ENCODE measurements at places on chromosomes 12 and 14.

DNA sequence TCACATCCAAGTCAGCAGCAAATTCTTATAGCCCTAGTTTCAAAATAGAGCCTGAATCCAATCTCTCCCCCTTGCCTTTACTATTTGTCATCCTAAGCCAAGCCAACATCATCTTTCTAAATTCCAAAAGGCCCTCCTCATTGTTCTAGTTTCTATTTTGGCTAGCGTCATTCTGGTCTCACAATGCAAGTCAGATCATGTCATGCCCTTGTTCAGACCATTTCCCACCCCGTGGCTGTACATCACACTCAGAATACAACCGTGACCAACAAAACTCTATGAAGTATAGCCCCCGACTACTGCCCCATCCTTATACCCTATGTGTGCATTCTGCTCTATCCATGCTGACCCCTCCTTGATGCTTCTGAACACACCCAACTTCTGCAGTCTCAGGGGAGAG, 12.3 kb upstream of the GNG2 start:
- no peak for DNase-seq

DNA sequence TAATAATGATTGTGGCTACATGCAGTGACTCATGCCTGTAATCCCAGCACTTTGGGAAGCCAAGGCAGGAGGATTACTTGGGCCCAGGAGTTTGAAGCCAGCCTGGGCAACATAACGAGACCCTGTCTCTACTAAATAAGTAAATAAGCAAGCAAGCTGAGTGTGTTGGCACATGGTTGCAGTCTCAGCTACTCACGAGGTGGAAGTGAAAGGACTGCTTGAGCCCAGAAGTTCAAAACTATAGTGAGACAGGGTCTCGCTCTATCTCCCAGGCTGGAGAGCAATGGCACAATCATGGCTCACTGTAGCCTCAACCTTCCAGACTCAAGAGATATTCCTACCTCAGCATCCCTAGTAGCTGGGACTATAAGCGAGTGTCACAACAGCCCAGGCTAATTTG, 64.7 kb downstream of the RPS6KA5 start:
- no peak for DNase-seq

GRCh38 chr12:50985322-50985721, 33.0 kb downstream of the HIGD1C start:
- DNase-seq = no peak

- no peak for DNase-seq
These were observed 437.3 kb downstream of the TMEM132D start for GRCh38 chr12:129466499-129466898.

DNA sequence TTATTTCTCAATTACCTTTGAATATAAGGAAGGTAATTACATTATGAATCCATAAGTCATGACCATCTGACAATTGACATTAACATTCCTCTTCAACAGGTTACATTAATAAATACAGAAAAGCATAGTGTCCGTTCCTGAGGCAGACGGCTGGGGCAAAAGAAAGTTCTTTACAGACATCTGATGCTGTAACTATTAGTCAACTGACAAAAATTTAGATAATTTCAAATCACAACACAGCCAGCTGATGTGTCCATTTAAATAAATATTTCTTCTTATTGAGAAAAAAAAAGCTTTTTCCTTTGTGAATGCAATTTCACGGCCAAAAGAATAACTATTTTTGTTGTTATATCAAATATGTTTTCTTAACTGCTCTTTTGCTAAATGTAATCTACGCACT, 9.2 kb upstream of the PYROXD1 start:
- no peak for DNase-seq

GRCh38 chr14:42517806-42518500, 911.3 kb downstream of the LRFN5 start:
- DNase-seq = no peak

DNA sequence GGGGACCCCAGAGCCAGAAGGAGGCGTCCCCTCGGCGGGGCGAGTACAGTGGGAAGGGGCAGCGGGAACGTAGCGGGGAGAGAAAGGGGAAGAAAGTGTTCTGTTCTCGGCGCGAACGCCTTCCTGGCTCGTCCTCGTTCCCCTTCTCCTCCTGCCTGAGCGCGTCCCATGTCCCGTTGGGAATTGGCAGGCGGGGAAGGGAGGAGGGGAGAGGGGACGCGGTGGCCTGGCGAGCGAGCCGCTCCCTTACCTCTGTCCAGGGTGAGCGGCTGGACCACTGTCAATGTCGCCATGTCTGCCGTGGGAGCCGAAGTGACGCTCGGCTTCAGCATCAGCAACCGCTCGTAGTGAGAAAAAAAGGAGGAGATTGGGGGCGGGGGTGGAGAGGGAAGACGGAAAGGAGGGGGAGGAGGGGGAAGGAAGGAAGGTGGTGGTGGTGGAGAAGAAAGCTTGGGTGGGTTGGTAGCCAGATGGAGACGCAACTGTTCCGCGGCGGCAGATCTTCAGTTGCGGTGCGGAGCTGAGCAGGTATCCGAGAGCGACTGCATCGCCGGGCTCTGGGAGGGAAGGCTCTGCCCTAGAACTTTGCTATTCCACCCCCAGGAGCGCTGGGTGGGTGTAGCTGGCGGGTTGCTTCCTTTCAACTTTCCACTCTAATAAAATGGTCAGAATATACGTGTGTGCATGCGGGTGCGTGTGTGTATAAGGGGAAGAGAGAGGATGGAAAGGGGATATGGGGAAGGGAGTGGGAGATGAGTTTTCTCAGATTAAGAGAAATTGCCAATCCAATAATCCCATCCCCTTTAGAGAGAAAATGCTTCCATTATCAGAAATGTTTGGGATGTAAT, at the start of gene LIN7A:
TSS of gene LIN7A (minus strand) at position 544 of the 848 bp plus-strand sequence. CDS start at position 332, 212 bp downstream.
- no peak for DNase-seq

DNA sequence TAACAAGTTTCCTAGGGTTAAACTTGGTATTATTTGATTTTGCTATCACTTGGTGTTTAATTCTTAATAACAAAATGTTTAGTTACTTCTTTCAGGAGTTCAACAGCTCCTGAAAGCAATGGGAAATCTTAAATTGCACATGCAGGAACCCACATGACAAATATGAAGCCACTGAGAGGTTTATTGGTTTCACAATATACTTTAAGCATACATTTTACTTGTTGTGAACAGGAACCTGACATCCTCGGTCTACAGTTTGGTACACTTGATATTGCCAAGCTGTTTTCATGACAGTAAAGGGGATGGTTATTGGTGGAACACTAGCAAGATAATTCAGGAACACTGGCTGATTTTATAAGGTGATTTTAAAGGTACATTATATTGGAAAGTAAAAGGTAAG, 46.2 kb downstream of the SLC38A1 start:
- DNase-seq = no peak

DNA sequence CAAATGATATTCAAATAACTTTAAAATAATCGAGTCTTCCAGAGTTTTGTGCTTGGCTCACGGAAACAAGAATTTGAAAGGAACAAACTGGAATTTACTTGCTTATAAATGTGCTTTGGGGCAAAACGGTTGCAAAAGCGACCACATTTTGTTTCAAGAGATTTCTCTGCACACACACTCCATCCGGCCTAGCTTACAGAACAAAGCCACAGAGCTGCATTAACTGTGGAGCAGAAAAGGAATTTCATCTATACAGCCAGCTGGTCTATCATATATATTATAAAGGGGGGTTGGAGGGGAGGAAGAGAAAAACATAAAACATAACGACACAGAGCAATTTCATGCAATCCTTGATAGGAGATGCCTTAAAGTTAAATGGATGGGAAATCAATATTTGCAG, 153.0 kb downstream of the MYRFL start:
- no peak for DNase-seq

DNA sequence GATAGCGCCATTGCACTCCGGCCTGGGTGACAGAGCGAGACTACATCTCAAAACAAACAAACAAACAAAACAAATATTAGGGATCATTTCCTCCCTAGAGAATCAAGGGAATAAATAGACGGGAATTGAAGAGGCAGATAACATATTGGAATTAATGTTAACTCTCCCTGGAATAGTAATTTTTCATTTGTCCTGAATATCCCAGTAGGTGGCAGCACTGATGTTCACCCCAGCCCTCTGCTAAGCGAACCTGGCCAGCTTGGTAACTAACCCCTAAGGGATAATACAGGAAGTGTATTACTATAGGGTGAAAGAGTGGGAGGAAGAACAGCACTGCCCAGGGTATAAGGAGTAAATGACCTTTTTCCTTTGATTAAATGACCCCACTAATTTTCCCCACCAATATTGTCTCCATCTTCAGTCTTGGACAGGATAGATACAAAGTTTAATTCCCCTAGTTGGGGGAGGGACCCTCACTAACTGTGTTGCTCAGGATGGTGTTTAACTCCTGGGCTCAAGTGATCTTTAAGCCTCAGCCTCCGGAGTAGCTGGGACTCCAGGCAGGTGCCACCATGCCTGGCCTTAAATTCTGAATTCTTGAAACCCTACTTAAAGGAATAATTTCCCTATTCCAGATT, 40.5 kb downstream of the SLC2A14 start:
- DNase-seq = no peak

- no peak for DNase-seq
These were observed 53.2 kb downstream of the TESC start for GRCh38 chr12:117046011-117046369.

DNA sequence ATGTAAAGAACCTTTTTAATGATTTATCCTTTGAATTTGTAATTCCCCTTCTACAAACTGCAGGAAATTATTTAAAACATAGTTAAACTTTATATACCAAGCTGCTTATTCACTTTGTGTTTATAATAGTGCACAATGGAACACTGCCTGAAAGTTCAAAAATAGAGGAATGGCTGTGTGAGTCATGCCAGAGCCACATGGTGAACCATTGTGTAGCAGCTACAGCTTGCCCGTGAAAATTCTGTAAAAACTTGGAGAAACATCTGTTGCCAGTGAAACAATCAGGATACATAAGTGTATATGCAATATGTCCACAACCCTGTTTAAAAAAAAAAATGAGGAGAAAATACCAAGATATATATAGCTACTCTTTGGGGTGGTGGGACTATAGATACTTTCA, 59.5 kb downstream of the VEZT start:
- no peak for DNase-seq

GRCh38 chr14:31967669-31967975, 109.5 kb upstream of the ARHGAP5 start:
- DNase-seq = no peak

DNA sequence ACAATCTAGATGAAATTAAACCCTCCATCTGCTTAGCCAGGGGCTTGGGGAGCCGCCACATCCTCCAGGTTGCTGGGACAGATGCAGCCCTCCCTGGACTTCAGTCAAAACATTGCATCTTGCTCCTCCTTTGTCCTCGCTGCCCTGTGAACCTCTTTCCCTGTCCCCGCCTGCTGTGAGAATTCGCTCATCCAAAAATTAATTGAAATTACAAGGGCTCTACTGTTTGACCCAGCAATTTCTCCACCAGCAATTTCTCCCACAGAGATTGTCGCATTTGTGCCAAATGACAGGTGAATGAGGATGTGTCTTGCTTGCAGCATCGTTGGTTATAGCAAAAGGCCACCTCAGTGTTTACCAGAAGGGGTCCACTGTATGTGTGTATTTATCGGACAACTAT, 5.0 kb upstream of the POP5 start:
- no peak for DNase-seq

GRCh38 chr12:92546635-92547348, 156.0 kb upstream of the PLEKHG7 start:
- DNase-seq = no peak

DNA sequence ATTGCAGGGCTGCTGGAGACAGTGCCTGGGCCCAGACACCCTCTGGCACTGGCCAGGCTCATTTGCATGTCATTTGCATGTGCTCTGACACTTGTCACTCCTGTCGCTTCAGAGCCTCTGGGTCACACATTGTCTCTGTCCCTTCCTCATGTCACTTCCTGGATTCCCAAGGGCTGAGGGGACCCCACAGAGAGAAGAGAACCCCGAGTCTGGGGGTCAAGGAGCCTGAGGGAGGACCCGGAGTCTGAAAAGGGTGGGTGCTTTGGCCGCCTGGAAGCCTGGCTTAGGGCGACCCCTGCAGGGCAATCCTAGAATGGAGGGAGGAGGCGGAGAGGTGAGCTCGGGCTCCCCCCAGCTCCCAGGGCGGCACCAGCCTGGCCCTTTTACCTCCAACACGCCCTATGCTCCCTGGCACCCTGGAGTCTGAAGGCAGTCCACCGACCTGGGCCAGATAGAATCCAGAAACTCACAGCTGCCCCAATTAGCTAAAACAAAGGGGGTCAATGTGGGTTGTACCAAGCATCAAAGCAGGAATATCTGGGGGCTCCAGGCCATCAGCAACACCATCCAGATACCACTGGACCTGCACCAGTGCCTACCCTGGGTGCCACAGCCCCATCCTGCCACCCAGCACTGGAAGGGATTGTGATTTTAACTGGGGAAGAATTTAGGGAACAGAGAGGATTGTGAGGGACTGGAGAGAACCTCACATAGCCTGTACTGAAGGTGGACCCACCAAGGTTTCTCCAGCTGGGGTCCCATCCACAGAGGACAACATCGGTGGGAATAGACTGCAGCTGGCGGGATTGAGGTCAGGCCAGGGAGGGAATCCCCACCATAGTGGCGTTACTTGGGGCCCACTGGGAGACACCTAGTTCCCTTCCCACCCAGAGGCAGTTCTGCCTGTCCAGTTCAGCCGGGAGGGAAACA, 21.8 kb upstream of the KRT78 start:
- no peak for DNase-seq

GRCh38 chr12:47834199-47834903, 14.6 kb upstream of the HDAC7 start:
- no peak for DNase-seq

DNA sequence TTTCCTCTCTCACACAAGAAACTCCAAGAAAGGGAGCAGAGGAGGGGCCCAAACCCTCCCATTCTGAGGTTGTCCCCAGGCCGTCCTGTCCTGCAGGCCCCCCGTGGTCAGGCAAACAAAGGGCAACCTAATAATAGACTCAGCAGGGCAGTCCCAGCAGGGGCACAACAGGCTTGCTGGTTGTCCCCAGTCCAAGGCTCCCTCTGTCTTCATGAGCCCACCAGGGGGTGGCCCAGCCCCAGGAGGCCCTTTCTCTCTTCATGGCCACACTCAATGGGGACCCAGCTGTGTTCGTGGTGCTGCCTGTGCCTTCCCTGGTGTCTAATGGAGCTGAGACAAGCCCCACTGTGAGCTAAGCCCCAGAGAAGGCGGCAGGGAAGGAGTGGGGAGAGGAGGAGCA, 359.9 kb downstream of the ADGRD1 start:
- no peak for DNase-seq

- no peak for DNase-seq
These were observed 40.9 kb downstream of the TSHR start for GRCh38 chr14:80996049-80996901.

- DNase-seq = no peak
These were observed 5.5 kb upstream of the TMEM132D start for GRCh38 chr12:129909051-129910020.

DNA sequence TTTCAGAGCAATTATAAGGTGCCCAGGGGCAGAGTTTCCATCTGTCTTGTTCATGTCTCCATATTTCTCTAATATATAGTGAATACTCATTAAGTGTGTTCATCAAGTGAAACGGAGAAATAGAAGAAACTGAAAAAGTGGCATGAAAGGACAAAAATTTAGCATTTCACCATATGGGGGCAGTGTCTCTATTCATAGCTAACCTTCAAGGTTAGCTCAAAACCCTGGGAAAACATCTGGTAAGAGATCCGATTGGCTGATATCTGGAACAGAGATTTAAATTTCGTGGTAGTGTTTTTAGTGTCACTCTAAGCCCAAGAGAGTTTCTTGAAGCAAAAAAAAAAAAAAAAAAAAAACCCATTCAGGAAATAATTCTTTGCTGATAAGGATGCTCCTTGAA, 367.5 kb downstream of the DAD1 start:
- no peak for DNase-seq
